LHCN-M2 (cell line): ENCODE measurements at places on chromosomes 12 and 14. TPM values are rescaled to one million over a fixed set of nuclear protein-coding genes. Genes with fewer than 3 reads are reported as not detected.

DNA sequence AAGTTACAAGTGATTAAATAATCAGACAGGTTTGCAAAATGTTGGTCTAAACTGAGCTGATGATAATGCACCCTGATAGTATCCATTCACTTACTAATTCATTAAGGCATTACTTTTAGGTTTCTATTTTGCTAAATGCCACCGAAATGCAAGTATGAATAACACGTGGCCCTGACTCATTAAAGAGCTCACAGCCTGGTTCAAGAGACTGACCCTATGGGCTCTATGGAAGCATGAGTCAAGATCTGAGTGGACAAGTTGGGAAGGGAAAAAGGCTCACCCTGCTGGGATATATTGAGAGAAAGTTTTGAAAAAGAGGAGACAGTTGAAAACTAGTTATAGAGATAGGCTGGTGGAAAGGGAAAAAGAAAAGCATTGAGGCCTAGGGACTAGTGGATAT lies 14.8 kb upstream of the LRRC9 start:
- DNase-seq: peak; percentile 67

DNA sequence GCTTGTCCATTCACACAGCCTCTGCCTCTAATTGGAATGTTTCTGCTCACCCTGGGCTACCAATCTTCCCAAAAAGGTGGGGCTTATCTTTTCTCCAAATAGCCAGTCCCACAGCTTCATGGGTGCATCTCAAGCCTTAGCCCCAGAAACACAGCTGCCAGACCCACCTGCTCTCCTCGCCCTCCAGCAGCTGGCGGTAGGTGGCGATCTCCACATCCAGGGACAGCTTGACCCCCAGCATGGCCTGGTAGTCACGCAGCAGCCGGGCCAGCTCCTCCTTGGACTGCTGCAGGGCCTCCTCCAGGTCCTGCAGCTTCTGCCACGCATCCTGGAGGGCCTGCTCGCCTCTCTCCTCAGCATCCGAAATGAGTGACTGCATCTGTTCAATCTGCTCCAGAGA lies 11.1 kb downstream of the KRT77 start:
- no peak for DNase-seq

- DNase-seq: peak; percentile 81
Observed at GRCh38 chr12:67710582-67710981, 62.0 kb downstream of the DYRK2 start.

DNA sequence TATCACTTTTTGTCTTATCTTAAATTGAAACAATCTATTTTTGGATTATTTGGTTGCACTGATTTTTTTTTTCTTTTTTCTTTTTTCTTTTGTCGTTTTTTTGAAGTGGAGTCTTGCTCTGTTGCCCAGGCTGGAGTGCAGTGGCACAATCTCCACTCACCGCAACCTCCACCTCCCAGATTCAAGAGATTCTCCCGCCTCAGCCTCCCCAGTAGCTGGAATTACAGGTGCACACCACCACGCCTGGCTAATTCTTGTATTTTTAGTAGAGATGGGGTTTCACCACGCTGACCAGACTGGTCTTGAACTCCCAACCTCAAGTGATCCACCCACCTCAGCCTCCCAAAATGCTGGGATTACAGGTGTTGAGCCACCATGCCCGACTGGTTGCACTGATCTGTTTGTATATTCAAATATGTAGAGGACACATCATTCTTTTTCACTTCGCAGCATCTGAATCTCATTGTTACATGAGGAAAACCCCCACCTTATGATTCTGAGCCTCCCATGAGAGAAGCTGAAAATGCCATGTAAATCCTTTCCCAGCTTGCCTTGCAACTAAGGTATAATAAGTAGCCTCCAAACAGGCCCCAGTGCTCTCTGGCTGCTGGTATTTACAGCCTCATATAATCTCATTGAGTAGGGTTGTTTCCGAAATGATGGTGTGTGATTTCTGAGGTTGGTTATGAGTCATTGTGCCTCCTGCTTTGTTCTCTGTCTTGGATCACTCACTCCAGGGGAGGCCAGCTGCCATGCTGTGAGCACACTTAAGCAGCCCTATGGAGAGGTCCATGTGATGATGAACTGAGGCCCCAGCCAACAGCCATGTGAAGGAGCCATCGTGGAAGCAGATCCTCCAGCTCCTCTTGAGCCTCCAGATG lies 5.2 kb upstream of the HSP90B1 start:
- peak; percentile 95 for DNase-seq

- DNase-seq: no peak
Observed at GRCh38 chr14:44135972-44136371, 371.1 kb downstream of the FSCB start.

GRCh38 chr14:51545396-51545795 lies 106.3 kb upstream of the FRMD6 start:
- peak; percentile 59 for DNase-seq

- DNase-seq: no peak
Observed at GRCh38 chr12:21459474-21459873, 22.0 kb downstream of the PYROXD1 start.

Gene PPP1R36
- total RNA-seq: 0.58 and 1.1 TPM in 2 replicates

Gene PTPN6
- not detected in 2 replicates for total RNA-seq

Gene P2RX4
- 14.0 and 14.6 TPM in 2 replicates for total RNA-seq
